Cortex of kidney (tissue), 1 donor: ENCODE measurements at places on chromosomes 4 and X.

- no peak for DNase-seq
Measured at GRCh38 chr4:36348403-36348938, 67.1 kb downstream of the DTHD1 start.

DNA sequence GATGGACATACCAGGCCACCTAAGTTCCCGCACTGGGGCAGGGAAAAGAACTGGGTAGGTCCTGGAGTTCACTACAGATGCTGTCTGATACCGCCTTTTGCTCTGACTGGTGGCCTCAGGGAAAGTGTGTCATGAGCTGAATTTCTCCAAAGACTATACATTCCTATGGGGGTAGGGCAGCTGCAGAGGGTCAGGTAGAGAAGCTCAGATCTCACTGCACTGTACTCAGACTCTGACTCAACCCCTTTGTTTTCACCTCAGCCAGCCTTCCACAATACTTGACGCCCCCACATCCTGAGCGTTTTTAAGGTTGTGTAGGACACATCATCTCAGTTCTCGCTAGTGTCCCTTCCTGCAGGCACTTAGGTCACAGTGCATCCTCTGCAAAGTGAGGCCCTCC is 7.8 kb downstream of the GATB start:
- no peak for DNase-seq

DNA sequence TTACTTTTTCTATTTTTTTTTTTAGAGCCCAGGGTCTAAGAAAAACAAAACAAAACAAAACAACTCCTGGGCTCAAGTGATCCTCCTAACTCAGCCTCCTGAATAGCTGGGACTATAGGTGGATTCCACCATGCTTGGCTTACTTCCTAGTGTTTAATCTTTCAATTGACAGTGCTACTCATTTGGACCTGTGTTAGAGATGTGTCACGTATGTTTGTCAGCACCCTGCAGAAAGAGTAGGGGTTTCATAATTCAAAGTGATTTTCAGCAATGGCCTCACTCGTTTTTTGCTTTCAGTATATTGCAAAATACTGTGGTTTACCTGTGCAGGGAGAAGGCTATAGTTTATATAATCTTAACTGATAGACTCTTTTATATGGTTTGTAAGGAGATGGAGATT is 71.6 kb upstream of the TEX13D start:
- no peak for DNase-seq

DNA sequence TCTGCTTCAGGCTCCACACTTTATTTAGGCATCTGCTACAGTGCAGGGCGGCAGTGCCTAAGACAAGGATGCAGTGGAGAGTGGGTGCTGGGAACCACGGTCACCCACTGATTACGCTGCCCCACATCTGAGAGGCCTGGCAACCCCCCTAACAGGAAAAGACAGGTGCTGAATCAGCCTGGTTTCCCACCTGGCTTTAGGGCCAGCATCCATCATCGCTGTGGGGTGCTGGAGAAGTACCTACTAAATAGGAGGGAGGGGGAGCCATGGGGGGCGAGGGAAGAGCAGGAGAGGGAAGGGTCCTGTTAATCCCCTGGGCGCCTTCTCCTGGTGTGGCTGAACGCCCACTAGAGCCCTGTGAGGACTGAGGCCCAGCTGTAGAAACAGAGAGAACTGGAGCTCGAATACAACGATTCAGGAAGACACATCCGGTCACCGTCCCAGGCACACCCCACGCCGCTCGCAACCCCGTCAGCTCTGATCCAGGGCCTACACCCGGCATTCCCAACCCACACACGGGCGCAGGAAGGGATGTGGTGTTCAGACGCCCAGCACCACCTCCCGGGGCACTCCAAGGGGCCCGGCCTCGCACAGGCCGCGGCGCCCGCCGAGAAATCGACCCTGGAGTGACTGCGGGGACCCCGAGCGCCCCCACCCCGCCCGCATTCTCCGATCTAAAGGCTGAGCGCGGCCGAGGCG is 554 bp downstream of the DCTD start:
- no peak for DNase-seq

- no peak for DNase-seq
Measured at GRCh38 chr4:1882850-1883271, 11.7 kb downstream of the NSD2 start.

DNA sequence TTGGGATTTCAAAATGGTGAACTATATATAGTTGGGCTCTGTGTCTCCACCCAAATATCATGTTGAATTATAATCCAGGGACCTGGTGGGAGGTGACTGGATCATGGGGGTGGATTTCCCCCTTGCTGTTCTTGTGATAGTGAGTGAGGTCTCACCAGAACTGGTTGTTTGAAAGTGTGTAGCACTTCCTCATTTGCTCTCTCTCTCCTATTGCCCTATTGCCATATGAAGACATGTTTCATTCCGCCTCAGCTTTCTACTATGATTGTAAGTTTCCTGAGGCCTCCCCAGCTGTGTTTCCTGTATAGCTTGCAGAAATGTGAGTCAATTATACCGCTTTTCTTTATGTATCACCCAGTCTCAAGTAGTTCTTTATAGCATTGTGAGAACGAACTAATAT is 545.6 kb downstream of the TRAM1L1 start:
- DNase-seq = no peak

GRCh38 chr4:86449746-86450588 is 90.1 kb upstream of the MAPK10 start:
- no peak for DNase-seq

DNA sequence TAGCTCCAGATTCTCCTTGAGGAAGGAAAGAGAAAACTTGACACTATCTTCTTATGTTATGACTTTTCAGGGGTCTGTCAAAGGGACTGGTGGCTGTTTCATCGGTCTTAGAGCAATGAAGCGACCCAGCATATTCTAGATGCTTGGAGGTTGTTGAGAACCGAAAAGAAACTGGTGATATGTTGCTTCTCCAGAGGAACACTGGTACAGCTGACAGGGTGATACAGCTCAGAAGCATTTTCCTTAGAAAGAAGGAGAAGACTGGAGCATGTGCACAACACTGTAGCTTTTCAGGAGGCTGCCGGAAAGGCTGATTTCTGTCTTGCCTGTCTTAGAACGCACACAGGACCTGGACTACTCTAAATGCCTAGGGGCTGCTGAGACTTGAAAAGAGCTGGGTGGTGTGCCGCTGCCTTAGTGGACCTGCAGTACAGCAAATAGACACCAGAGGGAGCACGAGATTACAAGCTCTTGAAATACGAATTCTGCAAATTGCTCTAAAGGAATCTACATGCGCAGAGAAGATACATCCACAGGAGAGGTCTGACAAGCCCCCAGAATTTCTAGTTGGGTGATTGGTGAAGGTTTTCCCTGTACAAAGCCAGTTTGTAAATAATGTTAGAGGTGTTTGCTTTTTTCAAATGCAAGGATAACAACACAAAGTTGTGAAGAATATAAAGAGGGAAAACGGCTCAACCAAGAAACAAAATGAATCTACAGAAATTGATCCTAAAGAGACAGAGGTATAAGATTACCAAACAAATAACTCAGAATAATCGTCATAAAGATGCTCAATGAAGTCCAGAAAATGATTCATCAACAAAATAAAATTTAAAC is 223.1 kb upstream of the DMD start:
- no peak for DNase-seq
